CD8-positive, alpha-beta memory T cell (primary cell): ENCODE measurements at places on chromosomes 16 and 17. TPM values are rescaled to one million over a fixed set of nuclear protein-coding genes. Genes with fewer than 3 reads are reported as not detected.

MPV17L gene
- total RNA-seq: 0.18 TPM

- no peak overlapping the region for H3K4me3 ChIP-seq
- H3K4me1 ChIP-seq: no peaks in the 10 kb centered on the region
- no peak overlapping the region for H3K27ac ChIP-seq
- H3K27me3 ChIP-seq: no peaks in the 10 kb centered on the region
- DNase-seq: no peak
These were observed 7.6 kb upstream of the ARHGAP27 start for GRCh38 chr17:45440161-45440778.

- no peak overlapping the region for H3K27ac ChIP-seq
- no peaks in the 10 kb centered on the region for H3K4me1 ChIP-seq
- H3K27me3 ChIP-seq: no peaks in the 10 kb centered on the region
- H3K36me3 ChIP-seq: no peaks in the 10 kb centered on the region
These were observed 8.9 kb downstream of the ZNF213 start for GRCh38 chr16:3143598-3144320.

DNA sequence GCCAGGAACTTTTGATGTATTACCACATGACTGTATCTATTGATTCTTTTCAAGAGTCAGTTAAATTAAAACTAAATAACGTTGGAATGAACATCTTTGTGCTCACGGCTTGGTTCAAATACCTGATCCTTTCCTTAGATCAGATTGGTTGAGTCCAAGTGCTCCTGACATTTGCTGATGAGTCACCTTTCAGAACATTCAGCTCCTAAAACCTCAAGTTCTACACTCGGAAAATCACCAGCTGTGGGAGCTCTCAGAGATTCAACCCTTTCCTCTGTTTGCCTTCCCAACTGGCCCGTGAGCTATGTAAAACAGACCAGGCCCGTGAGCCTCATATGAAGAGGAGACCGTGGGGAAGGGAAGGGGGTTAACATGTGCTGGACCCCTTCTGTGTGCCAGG, 68.1 kb downstream of the RTN4RL1 start:
- H3K36me3 ChIP-seq: no peaks in the 10 kb centered on the region
- H3K4me1 ChIP-seq: no peaks in the 10 kb centered on the region
- no peak overlapping the region for H3K27ac ChIP-seq
- H3K27me3 ChIP-seq: no peaks in the 10 kb centered on the region

GRCh38 chr16:54546521-54546920, 259.9 kb upstream of the IRX3 start:
- DNase-seq: no peak
- H3K4me1 ChIP-seq: no peaks in the 10 kb centered on the region
- H3K27ac ChIP-seq: no peak overlapping the region
- no peak overlapping the region for H3K4me3 ChIP-seq
- no peaks in the 10 kb centered on the region for H3K36me3 ChIP-seq

DNA sequence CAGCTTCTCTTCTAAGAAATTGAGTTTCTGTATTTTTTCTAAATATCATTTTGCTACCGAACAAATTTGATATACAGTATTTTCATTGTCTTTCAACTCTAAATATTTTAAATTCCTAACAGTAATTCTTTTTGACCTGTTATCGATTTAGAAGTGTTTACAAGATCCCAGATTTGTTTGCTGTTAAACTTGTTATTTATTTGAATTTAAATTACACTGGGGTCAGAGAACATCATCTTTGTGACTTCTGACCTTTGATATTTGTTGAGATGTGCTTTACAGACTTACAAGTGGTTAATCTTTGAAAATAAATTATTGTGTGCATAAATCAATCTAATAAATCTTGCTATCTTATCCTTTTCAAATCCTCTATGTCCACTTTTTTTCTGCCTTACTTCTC, 94.2 kb downstream of the ARHGAP44 start:
- H3K27me3 ChIP-seq: no peaks in the 10 kb centered on the region
- H3K27ac ChIP-seq: no peak overlapping the region
- H3K4me3 ChIP-seq: no peak overlapping the region

- H3K4me1 ChIP-seq: no peaks in the 10 kb centered on the region
- no peaks in the 10 kb centered on the region for H3K27me3 ChIP-seq
- no peak overlapping the region for H3K27ac ChIP-seq
- H3K36me3 ChIP-seq: no peaks in the 10 kb centered on the region
- DNase-seq: no peak
These were observed 129.4 kb downstream of the TANC2 start for GRCh38 chr17:63095459-63095858.

DNA sequence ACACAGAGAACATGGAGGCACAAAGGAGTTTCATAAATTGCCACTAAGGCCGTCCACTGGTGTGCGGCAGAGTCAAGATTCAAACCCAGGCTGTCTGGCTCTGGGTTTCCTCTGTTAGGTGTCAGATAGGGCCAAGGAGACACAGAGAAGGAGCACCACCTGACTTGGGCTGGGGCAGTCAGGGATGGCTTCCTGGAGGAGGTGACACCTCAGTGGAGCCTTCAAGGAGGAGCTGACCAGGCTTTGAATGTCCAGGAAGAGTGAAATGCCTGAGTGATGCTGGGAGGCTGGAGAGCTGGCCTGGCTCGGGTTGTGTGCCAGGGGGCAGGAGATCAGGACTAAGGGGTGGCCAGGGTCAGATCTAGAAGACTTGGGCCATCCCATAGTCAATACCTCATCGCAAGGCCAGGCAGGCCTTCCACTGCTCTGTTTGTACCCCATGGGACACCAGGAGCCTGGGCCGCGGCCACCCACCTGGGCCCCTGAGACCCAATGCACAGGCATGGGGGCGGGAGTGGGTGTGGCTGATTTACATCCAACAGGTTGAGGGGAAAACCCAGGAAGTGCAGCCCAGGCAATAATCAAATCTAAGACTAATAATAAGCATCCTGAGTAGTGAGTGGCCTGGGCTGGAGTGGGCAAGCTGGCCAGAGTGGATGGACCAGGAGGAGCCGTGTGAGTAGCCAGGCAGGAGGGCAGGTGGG, 73.7 kb downstream of the USP22 start:
- H3K27me3 ChIP-seq: no peaks in the 10 kb centered on the region
- no peaks in the 10 kb centered on the region for H3K4me1 ChIP-seq
- H3K27ac ChIP-seq: no peak overlapping the region
- DNase-seq: no peak
- H3K36me3 ChIP-seq: no peaks in the 10 kb centered on the region

DNA sequence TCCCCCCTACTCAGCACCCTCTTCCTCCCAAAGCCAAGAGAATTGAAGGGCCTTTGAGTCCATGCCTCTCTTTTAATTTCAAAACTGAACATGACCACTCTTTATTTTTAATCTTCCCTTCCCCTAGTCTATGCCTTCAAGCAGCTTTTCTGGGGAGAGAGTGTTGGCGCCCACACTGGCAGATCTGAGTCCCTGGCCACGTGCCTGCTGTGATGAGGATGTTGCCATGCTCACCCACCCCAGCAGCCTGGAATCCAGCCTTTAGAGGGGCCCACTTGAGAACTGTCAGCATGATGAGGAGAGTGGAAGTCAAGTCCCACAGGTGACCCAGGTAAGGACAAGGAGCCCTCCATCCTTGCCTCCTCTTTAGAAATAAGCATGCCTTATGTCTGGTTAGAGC, 20.3 kb upstream of the CACNG3 start:
- H3K4me3 ChIP-seq: no peak overlapping the region
- H3K36me3 ChIP-seq: no peaks in the 10 kb centered on the region
- H3K4me1 ChIP-seq: no peaks in the 10 kb centered on the region
- H3K27ac ChIP-seq: no peak overlapping the region
- DNase-seq: no peak

- H3K36me3 ChIP-seq: no peaks in the 10 kb centered on the region
- H3K4me3 ChIP-seq: no peak overlapping the region
- DNase-seq: no peak
- H3K27me3 ChIP-seq: no peaks in the 10 kb centered on the region
- no peak overlapping the region for H3K27ac ChIP-seq
These were observed 13.3 kb downstream of the MPRIP start for GRCh38 chr17:17055286-17056155.

GRCh38 chr16:85546585-85547447, 66.3 kb upstream of the GSE1 start:
- H3K27me3 ChIP-seq: no peaks in the 10 kb centered on the region
- no peak overlapping the region for H3K27ac ChIP-seq
- DNase-seq: no peak
- H3K36me3 ChIP-seq: no peaks in the 10 kb centered on the region
- H3K4me3 ChIP-seq: no peak overlapping the region

GRCh38 chr16:677316-678190, 2.1 kb downstream of the RHBDL1 start:
- no peak overlapping the region for H3K4me3 ChIP-seq
- peaks cover 24% of the 10 kb centered on the region for H3K4me1 ChIP-seq
- H3K27ac ChIP-seq: no peak overlapping the region
